ENCODE measurements at places on chromosomes 12 and 14.
A peak's percentile ranks its signal among the peaks of the same experiment; 100 is the strongest.

DNA sequence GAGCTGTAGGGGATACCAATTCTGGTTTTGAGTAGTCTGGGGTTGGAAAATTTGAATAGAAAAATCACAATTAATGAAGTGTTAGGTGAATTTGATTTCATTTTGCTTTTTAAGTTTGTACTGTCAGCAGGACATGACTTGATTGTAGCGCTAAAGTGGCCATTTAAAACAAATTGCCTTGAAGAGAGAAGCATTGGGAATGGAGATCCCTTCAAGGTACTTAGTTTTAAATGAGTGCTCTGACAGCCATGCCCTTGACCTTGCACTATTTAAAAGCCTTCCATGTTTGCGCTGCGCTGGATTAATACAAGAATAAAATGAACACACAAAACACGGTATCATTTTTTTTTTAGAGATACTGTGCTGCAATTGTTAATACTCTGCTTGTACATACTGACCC lies 345.9 kb downstream of the NAV3 start:
- no peak for DNase-seq

DNA sequence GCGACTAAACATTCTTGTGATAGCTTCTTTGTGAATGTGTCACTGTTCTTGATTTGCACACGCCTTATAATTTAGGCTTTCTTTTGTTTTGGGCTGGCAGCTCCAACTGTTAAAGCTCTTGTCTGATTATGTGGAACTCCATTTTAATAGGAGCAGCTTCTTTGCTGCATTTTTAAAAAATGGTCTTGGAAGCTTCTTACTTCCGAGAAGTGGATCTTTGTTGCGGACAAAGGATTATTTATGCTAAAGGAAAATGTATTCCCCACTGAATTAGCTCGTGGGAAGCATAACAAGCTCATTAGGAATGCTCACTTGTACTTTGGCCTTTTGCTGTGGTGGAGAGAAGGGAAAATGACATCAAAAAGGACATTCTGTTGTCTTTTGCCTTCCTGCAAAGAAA lies 20.0 kb downstream of the GAS2L3 start:
- no peak for DNase-seq

GRCh38 chr12:109553483-109553882 lies 19.8 kb downstream of the MMAB start:
- no peak for DNase-seq

GRCh38 chr14:50750323-50750722 lies 80.6 kb downstream of the NIN start:
- DNase-seq = peak; percentile 18

GRCh38 chr14:95426116-95426475 lies 90.4 kb downstream of the SYNE3 start:
- no peak for DNase-seq

GRCh38 chr14:26281280-26281998 lies 316.4 kb downstream of the NOVA1 start:
- no peak for DNase-seq

GRCh38 chr12:62844915-62845314 lies 90.0 kb downstream of the PPM1H start:
- DNase-seq = no peak

DNA sequence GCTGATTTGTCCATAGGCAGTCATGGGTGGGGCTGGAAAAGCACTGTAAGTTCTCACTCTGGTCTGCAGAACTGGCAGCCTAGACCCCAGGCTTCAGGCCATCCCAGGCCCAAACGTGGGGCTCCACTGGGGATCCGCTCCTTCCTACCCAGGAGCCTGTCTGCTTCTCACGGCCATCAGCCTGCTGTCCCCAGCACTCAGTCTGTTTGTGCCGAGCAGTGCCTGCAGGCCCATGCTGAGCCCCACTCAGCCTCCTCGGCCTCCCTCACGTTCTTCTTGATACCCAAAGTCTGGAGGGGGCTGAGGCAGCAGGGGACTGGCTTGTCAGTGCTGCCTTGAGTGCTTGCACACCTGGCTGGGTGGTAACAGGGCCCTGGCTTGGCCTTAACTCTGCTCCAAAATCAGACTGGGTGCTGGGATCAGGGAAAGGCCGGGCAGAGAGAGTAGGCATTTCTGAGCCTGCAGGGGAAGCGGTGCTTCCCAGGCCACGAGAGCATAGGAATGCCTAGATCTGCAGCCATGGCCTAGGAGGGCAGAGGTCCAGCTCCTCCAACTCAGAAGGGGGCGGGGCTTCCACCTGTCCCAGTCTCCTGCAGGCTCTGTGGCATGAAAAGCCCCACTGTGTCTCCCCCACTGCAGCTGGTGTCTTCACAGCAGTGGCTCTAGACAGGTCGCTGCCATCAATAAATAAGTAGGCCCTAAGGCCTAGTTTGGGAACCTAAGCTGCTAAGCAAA lies 772.4 kb upstream of the FBXO33 start:
- DNase-seq = no peak

DNA sequence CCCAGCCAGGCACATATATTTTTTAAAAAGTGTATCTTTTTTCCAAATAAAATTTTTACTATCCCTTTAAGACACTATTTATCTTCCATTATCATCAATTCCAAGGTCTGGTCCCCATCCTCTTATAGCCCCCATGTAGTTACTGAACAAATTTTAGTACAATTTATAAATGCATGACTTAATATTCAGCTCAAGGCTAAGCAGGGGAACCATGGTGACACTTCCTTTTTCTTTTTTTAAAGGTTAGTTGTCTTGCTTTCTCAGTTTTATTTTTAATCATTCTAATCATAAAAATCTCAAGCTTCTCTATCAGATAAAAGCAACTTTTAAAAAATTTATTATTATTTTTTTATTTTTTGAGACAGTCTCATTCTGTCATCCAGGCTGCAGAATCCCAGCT lies 92.3 kb downstream of the TRAFD1 start:
- no peak for DNase-seq

DNA sequence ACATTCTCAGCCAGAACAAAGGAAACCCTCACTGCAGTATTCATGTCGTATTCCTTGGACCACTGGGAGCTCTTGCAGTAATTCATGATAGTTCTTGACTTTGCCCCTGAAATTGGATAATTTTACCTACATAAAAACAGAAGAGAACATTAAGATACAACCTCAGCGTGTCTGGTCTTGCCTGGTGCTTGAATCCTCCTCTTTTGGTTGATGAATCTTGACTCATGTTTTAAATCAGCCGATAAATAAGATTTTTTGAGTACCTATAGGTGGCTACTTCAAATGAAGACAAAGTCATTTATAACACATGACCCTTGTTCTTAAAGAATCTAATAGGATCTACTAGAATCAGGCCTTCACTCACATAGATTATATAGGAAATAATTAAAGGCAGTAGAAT lies 221.0 kb downstream of the PTPRO start:
- DNase-seq = no peak

Measured in activated CD4-positive, alpha-beta T cell treated with anti-CD3 and anti-CD28 coated beads, Interleukin-2, Interleukin-4, amounts not matched to agents 100 ng/mL and 50 ng/mL, durations not matched to agents 16 hours and 8 hours (primary cell).